ENCODE measurements at places on chromosomes 6 and 20.

- no peaks in the 10 kb centered on the region for H3K27me3 ChIP-seq
- no peaks in the 10 kb centered on the region for H3K36me3 ChIP-seq
- DNase-seq: no peak
- H3K4me3 ChIP-seq: no peak overlapping the region
Observed at GRCh38 chr6:74222768-74223333, 526.8 kb downstream of the CD109 start.

DNA sequence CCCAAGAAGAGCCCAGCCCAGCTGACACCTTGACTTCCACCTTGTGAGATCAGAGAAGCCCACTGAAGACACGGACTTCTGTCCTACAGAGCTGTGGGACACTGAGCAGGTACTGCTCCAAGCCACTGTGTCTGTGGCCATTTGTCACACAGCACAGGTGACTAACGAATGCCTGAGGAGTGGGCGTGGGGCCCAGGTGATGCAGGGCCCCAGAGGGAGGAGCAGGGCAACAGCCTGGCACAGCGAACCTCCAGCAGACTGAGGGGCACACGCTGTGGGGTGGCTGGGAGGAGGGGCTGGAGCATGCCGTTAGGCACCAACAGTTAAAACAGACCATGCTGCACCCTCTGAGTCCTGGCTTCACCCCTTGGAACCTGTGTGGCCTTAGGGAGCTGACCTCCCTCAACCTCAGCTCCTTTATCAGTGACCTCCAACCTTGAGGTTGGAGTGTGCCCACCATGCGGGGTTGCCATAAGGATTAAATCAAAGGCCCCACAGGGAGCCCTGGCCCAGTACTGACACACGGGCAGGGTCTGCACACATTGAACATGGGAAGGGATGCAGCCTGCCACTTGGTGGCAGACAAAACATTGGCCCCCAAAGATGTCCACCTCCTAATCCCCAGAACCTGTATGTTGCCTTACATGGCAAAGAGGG lies 119.9 kb upstream of the CST7 start:
- DNase-seq: no peak
- H3K36me3 ChIP-seq: no peaks in the 10 kb centered on the region

DNA sequence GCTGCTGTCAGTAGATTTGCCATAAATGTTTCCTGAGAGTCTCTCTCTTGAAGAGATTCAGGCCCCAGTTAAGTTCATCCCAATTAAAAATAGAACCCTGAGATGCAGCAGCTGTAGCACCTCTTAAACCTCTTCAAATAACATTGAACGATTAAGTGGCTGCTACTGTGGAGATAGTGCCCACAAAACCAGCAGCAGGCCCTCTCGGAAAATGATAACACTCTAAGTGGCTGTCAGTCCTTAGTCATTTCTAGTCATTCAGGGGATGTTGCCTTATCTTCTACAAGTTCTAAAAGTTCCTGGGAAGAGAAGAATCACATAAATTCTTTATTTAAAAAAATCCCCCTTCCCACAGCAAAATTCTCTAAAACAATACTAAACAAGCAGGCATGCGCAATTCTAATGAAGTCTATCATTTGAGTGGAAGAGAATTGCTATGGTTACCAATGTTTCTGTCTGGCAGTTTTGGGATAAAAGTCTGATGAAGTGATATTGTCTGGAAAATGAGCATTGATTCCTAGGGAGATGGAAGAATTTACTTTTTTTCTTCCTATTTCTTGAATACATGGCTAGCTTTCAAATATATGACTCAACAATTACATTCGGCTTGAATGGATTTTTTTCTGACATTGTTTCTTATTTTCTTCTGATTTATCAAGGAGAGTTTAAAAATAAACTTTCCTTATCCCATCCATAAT lies 131.9 kb downstream of the TRMT11 start:
- H3K36me3 ChIP-seq: peaks cover 3% of the 10 kb centered on the region
- H3K4me1 ChIP-seq: no peaks in the 10 kb centered on the region
- H3K27ac ChIP-seq: no peak overlapping the region
- no peak overlapping the region for H3K4me3 ChIP-seq

GRCh38 chr6:1615151-1615852 lies 5.6 kb downstream of the FOXC1 start:
- H3K36me3 ChIP-seq: peaks cover 4% of the 10 kb centered on the region
- H3K27me3 ChIP-seq: peaks cover 63% of the 10 kb centered on the region
- no peak for DNase-seq
- no peak overlapping the region for H3K4me3 ChIP-seq
- H3K4me1 ChIP-seq: peaks cover 23% of the 10 kb centered on the region
- no peak overlapping the region for H3K27ac ChIP-seq

- H3K4me3 ChIP-seq: peak overlapping the region; percentile 30
- peaks cover 29% of the 10 kb centered on the region for H3K4me1 ChIP-seq
- H3K27ac ChIP-seq: no peak overlapping the region
- H3K36me3 ChIP-seq: no peaks in the 10 kb centered on the region
- DNase-seq: peak; percentile 83
Observed at GRCh38 chr6:32244946-32245398, 21.1 kb upstream of the NOTCH4 start.

- H3K27ac ChIP-seq: no peak overlapping the region
- H3K27me3 ChIP-seq: no peaks in the 10 kb centered on the region
- DNase-seq: no peak
- H3K4me3 ChIP-seq: no peak overlapping the region
- H3K36me3 ChIP-seq: peaks cover 2% of the 10 kb centered on the region
Observed at GRCh38 chr6:1703091-1703855, 93.6 kb downstream of the FOXC1 start.

GRCh38 chr6:133610971-133611370 lies 277.9 kb upstream of the TCF21 start:
- no peak overlapping the region for H3K4me3 ChIP-seq
- H3K36me3 ChIP-seq: no peaks in the 10 kb centered on the region

- no peaks in the 10 kb centered on the region for H3K36me3 ChIP-seq
- H3K27me3 ChIP-seq: peaks cover 2% of the 10 kb centered on the region
- no peak overlapping the region for H3K27ac ChIP-seq
- H3K4me1 ChIP-seq: no peaks in the 10 kb centered on the region
- H3K4me3 ChIP-seq: no peak overlapping the region
Observed at GRCh38 chr6:7917729-7918128, 7.1 kb upstream of the TXNDC5 start.

GRCh38 chr6:16600701-16601100 lies 160.6 kb downstream of the ATXN1 start:
- H3K4me1 ChIP-seq: peaks cover 49% of the 10 kb centered on the region
- no peaks in the 10 kb centered on the region for H3K27me3 ChIP-seq
- peaks cover 15% of the 10 kb centered on the region for H3K36me3 ChIP-seq
- H3K4me3 ChIP-seq: no peak overlapping the region
- no peak for DNase-seq
- no peak overlapping the region for H3K27ac ChIP-seq

- H3K27me3 ChIP-seq: no peaks in the 10 kb centered on the region
- no peak overlapping the region for H3K27ac ChIP-seq
- H3K36me3 ChIP-seq: no peaks in the 10 kb centered on the region
- no peak overlapping the region for H3K4me3 ChIP-seq
Observed at GRCh38 chr6:2203264-2203663, 42.1 kb downstream of the GMDS start.
